Thoracic aorta (tissue), 2 donors: ENCODE measurements at places on chromosomes 16 and 17.

- H3K27ac ChIP-seq = no peak overlapping the region
- H3K4me3 ChIP-seq = no peak overlapping the region
- peaks cover 4% of the 10 kb centered on the region for H3K4me1 ChIP-seq
- no peaks in the 10 kb centered on the region for H3K27me3 ChIP-seq
- H3K36me3 ChIP-seq = no peaks in the 10 kb centered on the region
Measured at GRCh38 chr16:56910654-56911539, 21.0 kb upstream of the HERPUD1 start.

GRCh38 chr16:52756812-52757517, 210.0 kb upstream of the TOX3 start:
- DNase-seq = no peak
- no peaks in the 10 kb centered on the region for H3K4me1 ChIP-seq
- H3K4me3 ChIP-seq = no peak overlapping the region
- H3K27ac ChIP-seq = no peak overlapping the region
- no peaks in the 10 kb centered on the region for H3K27me3 ChIP-seq

DNA sequence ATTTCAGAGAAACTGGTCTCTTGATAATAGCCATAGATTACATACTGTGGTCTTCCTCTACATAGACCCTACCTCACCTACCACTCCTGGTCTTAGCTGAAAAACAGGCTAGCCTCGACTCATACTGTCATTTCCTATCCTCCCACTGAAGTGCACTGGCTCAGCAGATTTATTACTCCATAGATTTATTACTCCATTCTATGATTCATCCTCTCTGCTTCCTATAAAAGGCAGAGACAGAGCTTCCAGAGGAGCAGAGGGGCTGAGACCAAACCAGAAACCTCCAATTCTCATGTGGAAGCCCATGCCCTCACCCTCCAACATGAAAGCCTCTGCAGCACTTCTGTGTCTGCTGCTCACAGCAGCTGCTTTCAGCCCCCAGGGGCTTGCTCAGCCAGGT, at the start of gene CCL7:
Gene CCL7 (plus strand): TSS at position 253 of the 400 bp plus-strand sequence. CDS start 70 bp downstream, at position 323.
- DNase-seq = no peak
- no peaks in the 10 kb centered on the region for H3K4me1 ChIP-seq
- no peak within 1 kb of the TSS for H3K4me3 ChIP-seq
- no peak within 1 kb of the TSS for H3K27ac ChIP-seq
- H3K27me3 ChIP-seq = no peaks in the 10 kb centered on the region
- no peaks in the 10 kb centered on the region for H3K36me3 ChIP-seq

DNA sequence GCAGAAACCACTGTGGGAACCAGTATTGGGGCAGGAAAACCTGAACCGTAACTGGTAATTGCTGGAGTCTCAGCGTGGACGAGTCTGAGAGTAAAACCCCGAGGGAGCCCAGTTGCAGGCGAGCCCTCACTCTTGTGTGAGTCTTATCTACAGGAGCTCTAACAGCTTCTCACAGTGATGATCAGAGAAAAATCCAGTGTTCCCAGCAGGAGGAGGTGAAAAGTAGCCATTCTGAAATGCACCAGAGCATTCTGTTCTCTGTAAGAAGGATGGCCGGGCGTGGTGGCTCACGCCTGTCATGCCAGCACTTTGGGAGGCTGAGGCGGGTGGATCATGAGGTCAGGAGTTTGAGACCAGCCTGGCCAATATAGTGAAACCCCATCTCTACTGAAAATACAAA, 161.2 kb downstream of the COPRS start:
- no peak overlapping the region for H3K4me3 ChIP-seq
- DNase-seq = no peak
- H3K27me3 ChIP-seq = no peaks in the 10 kb centered on the region
- H3K36me3 ChIP-seq = no peaks in the 10 kb centered on the region

DNA sequence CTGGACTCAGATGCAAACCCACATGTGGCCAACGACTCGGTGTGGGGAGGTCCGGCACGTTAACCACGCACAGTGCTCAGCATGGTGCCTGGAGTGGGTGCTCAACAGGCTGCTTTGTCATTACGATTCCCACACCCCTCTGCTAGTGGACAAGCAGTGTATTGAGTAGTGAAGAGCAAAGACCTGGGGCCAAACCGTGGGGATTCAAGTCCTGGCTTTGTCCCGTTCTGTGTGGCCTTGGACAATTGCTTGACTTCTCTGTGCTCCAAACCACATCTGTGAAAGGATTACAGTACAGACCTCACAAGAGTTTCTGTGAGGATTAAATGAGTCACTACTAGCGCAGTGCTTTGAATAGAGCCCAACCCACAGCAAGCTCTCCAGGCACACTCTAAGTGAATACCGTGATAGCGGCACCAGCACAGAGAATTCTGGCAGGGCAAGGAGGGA, 33.8 kb downstream of the TRPV2 start:
- no peaks in the 10 kb centered on the region for H3K4me1 ChIP-seq
- no peak for DNase-seq
- no peaks in the 10 kb centered on the region for H3K27me3 ChIP-seq

DNA sequence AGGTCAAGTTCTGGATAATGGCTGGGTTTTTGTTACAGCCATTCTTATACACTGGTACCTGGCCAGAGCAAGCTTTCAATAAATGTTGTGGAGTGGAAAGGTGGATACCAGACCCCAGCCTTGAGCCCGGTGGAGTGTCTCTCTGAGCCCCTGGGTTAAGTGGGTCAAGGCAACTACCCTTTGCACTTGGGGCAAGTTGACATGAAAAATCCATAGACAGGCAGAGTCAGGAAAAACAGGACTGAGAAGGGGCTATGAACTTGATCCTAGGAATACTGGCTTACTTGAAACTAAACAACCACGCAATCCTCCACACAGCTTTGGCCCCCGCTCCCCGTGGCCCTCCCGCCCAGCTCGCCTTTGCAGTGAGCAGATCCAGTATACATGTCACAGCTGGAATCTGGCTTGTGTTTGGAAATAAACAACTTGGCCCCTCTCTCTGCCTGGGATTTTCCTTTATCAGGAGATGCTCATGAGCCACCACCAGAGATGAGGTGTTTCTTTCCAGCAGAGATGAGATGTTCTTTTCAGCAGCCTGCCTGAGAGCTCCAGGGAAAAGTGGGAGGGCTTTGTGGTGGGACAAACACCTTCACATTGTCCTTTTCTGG, 65.9 kb downstream of the KSR1 start:
- H3K36me3 ChIP-seq = no peaks in the 10 kb centered on the region
- no peak for DNase-seq
- H3K27ac ChIP-seq = no peak overlapping the region
- H3K27me3 ChIP-seq = no peaks in the 10 kb centered on the region
- H3K4me3 ChIP-seq = no peak overlapping the region
- peaks cover 3% of the 10 kb centered on the region for H3K4me1 ChIP-seq

GRCh38 chr17:42423766-42424165, 710 bp upstream of the CAVIN1 start:
- H3K4me3 ChIP-seq = peak overlapping the region; percentile 100
- H3K4me1 ChIP-seq = peaks cover 16% of the 10 kb centered on the region
- no peak for DNase-seq

DNA sequence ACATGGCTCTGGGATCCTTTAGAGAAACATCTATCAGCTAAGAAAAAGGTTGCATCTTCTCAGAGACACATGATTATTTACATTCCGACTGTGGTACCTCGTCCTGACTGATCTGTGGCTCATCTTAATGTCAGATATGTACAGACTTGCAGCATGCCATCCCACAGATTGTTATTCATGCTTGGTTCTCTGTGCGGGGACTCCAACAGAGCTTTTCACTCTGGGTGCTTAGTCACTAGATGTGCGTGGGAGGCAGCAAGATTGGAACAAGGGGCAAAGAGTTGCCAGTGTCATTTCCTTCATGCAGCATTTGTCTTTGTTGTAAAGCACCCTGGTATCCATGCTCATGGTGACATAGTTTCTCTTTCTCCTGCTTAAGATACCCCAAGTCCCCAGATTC, 179.1 kb upstream of the CACNG5 start:
- H3K4me3 ChIP-seq = no peak overlapping the region
- no peak for DNase-seq
- H3K36me3 ChIP-seq = no peaks in the 10 kb centered on the region
- H3K27me3 ChIP-seq = no peaks in the 10 kb centered on the region
- no peak overlapping the region for H3K27ac ChIP-seq

DNA sequence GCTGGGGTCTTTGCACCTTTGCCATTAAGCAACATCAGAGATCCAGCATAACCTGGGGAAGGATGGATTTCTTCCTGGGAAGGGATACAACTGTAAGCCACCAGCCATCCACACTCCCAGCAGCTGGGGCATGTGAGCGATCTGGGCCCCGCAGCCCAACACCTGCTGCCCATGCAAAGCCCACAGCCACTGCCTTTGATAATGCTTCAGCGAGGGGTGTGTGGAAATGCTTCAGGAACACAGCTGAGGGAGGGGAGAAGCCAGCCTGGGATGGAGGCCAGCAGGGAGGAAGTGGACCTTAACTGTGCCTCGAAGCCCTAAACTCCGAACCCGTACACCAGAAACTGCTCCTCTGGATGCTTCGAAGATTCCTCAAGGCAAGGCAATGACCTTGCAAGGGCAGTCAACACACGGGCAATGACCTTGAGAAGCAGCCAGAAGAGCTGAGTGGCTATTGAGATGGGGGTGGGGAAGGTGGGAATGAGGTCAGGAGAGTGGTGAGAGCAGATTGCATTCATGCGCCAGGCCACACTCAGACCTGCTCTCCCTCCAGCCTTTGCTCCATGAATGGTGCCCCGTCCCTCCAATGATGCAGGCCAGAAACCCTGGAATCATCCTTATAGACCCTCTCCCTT, 49.1 kb downstream of the KATNIP start:
- H3K27me3 ChIP-seq = no peaks in the 10 kb centered on the region
- no peaks in the 10 kb centered on the region for H3K36me3 ChIP-seq
- no peak overlapping the region for H3K4me3 ChIP-seq
- H3K27ac ChIP-seq = no peak overlapping the region
- no peak for DNase-seq
- H3K4me1 ChIP-seq = no peaks in the 10 kb centered on the region
